ENCODE measurements at places on chromosomes 2 and 18.

DNA sequence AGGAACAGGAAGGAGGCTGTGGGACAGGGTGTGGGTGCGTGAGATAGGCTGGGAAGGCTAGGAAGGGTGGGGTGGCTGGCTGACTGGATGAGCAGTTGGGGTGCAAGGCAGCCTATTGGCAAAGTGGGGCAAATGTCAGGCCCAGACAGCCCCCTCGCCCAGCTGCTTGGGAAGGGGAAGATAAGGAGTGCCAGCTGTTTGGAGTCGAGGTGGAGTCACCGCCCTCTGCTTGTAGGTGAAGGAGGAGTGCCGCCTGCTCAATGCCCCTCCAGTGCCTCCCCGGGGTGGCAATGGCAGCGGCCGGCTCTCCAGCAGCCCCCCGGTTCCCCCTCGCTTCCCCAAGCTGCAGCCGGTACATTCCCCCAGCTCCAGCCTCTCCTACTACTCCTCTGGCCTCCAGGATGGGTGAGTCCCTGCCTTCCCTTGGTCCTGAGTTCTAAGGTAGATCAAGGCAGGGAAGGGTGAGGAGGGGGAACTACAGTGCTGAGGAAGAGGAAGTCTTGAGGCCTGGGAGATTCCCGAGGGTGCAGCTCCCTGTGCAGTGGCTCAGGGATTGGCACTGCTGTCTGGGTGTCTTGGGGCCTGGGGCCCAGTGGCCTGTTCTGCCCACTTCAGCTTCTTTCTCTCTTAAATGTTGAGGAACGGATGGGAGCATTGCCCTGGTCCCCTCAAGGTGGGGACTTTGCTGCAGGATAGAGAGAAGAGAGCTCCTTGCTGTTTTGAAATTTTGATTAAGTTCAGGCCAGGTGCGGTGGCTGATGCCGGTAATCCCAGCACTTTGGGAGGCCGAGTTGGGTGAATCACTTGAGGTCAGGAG lies 13.3 kb downstream of the GAREM2 start:
- DNase-seq, result no peak

DNA sequence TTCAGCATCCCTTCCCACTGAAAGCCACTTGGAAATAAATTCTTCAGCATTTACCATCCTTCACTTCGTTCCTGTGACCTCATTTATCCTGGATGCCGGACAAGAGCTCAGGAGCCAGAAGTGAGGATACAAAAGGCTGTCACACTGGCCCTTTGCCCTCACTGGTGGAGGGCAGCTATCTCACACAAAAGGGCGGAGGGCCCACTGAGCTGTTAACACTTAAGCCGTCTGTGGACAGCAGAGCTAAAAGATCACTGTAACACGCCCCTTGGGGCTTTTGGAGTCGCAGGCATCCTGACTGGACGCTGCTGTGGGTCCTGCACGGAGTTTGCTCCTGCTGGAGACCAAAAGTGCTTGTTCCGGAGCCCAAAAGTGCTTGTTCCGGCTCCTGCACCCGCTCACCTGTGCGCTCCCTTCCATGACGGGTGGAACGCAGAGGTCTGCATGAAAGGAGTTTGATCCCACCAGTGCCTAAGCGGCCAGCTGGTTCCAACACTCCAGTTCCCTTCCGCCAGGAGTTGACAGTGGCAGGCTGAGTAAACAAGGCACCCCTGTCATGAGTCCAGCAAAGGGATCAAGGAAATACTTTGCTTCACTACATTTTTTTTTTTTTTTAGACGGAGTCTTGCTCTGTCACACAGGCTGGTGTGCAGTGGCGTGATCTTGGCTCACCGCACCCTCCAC lies 572.0 kb upstream of the LINC00305 start:
- no peak for DNase-seq

GRCh38 chr2:46849046-46849715 lies 66.4 kb downstream of the MCFD2 start:
- DNase-seq, result no peak

- no peak for DNase-seq
Observed at GRCh38 chr2:107648781-107649404, 177.8 kb upstream of the RGPD4 start.

DNA sequence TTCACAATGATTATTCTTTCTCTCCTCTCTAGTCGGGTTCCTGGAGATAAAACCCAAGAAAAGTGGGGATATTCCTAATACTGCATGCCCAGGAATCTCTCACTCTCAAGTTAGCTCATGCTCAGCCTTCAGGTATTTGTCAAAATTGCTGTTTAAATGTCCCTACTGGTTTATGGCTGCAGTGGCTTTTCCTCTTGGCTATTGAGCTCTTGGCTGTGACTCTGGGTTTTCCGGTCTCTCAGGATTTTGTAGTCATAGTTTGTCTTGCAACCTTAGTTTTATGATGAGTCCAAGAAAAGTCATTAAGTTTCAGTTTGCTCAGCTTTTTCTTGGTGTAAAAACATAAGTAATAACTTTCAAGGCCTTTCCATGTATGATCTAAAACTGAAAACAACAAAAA lies 820.7 kb upstream of the HS6ST1 start:
- DNase-seq, result no peak

DNA sequence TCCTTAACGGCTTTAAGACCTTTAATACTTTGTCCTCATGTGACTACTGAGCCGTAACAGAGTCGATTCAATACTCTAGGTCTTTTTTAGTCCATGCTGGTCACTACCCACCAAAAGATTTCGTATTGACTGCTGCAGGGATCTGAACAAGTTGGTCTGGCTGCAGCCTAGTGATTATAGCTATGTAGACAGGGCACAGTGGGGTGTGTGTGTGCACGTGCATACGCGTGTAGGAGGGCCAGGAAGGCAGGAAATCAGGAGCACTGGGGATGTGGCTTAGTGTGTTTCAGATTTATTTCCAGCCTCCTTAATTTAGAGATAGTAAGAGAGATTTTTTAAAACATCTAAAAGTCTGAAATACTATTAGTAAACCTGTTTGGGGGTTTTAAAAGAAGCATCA lies 161.4 kb downstream of the MYO3B start:
- no peak for DNase-seq

GRCh38 chr2:84846741-84847142 lies 34.1 kb downstream of the TRABD2A start:
- DNase-seq, result no peak

DNA sequence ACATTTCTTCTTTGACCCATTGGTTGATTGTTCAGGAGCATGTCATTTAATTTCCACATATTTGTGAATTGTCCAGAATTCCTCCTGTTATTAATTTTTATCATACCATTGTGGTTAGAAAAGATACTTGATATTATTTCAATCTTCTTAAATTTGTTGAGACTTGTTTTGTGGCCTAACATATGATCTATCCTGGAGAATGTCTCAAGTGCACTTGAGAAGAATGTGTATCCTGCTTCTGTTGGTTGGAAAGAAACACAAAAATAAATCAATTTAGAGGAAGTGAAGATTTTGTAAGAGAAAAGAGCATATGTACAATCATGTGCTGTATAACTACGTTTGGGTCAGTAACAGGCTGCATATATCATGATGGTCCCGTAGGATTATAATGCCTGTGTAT lies 118.6 kb upstream of the CDC42EP3 start:
- DNase-seq, result no peak

DNA sequence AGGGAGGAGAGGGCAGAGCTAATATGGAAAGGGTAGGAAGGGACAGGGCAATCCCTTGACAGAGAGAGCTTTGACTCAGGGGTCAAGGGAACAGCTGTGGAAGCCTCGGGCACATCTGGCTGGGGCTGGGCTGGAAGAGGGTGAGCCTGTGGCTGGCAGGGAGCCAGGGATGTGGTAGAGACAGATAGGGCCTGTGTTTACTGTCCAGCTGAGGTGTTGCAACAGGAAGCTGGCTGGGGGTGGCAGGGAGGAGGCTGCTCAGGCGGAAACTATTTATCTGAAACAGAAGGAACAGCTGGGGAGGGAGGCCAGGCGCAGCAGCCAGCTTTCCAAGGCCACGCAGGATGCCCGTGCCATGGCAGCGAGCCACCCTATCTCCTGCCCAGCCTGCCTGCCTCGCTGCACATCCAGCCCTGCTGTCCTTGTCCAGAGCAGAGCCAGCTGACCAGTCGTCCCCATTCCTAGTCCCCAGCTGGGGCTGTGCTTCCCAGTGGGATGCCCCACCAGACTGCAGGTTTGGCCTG lies 264.7 kb downstream of the CYP26B1 start:
- DNase-seq, result peak; percentile 23

DNA sequence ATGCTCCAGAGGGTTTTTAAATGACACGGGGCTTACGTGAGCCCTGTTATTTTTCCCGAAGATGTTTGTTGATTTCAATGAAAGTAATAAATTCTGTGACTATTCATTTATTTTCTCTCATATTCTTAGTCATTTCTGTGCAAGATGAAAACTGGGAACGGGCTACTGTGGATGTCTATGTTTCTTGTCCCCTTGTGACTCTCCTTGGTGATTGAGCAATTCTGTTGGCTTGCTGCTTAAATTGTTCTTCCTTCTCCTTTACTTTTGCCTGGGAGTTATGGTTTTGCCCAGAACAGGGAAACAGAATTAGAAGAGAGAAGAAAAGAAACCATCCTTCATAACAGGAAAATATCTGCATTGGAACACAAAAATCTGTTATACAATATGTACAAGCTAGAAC lies 508.2 kb upstream of the DSEL start:
- DNase-seq, result no peak

- DNase-seq, result no peak
Observed at GRCh38 chr2:75424936-75425619, 135.7 kb downstream of the EVA1A start.

DNA sequence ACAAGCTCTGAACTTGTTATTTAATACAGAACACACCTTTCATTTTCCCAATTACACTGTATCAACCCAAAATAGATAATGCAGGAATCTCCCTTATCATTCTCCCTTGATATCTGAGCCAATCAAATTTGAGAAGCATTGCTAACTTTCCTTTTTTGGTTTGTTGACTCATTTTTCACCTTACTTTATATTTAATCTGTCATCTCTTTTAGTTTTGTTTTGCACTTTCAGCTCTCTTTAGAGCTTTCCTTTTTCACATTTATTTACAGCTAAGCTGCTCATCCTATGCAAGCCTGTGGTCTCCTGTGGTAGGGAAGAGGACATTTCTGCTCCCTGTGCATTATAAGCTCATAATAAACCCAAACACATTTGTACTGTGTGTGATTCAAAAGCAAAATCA lies 50.1 kb downstream of the ITGAV start:
- DNase-seq, result no peak

- DNase-seq, result no peak
Observed at GRCh38 chr2:72275084-72275483, 127.4 kb upstream of the CYP26B1 start.

DNA sequence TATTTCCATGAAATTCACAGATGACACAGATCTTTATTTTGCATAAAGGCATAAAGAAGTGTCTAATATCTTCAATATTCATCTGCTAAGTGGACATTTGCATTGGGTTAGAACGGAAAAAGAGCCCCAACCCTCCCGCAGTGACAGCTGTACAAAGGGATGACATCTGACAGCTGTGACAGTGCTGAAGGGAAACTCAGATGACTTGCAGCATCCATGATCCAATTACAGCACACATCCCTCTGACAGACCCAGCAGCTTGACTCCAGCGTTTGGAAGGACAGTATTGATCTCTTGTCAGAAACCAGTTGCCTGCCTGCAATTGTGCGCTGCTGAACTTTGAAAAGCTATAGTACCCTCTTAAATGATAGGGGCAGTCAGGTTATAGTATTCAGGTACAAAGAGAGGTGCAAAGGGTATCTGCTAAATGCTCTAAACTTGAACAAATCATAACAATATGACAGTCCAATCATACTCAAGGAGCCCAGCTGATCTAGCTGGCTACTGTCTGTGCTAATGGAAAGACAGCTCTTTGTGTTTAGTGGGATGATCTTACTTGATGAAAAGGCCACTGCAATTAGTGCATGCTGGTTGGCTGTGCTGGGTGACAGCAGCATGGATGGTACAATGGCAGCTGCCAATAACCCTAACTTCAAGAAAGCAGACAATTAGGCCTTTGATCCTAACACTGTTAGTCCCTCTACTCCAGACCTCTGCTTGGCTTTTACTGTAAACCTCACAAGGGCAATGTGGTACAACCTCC lies 599.2 kb downstream of the NR4A2 start:
- DNase-seq, result no peak

GRCh38 chr2:207334624-207335371 lies 169.1 kb upstream of the KLF7 start:
- peak; percentile 96 for DNase-seq

Measured in keratinocyte (primary cell).